ENCODE measurements at places on chromosomes 12 and 14. TPM values are rescaled to one million over a fixed set of nuclear protein-coding genes. Genes with fewer than 3 reads are reported as not detected.

The CACNA2D4 gene
- 0.79 TPM for total RNA-seq

GRCh38 chr12:117097159-117097558 is 2.1 kb downstream of the TESC start:
- H3K27ac ChIP-seq, result no peak overlapping the region
- no peaks in the 10 kb centered on the region for H3K36me3 ChIP-seq
- H3K4me1 ChIP-seq, result no peaks in the 10 kb centered on the region
- H3K4me3 ChIP-seq, result no peak overlapping the region
- peaks cover 3% of the 10 kb centered on the region for H3K27me3 ChIP-seq

The GDF3 gene
- 9.1 TPM for total RNA-seq

- no peaks in the 10 kb centered on the region for H3K4me1 ChIP-seq
- DNase-seq, result no peak
- H3K27ac ChIP-seq, result no peak overlapping the region
These were observed 354.2 kb downstream of the TMEM121 start for GRCh38 chr14:105880616-105881015.

- no peak overlapping the region for H3K27ac ChIP-seq
- H3K4me1 ChIP-seq, result peaks cover 4% of the 10 kb centered on the region
- H3K4me3 ChIP-seq, result peak overlapping the region; percentile 66
- no peaks in the 10 kb centered on the region for H3K27me3 ChIP-seq
- peak; percentile 95 for DNase-seq
- H3K36me3 ChIP-seq, result peaks cover 36% of the 10 kb centered on the region
These were observed 1.8 kb upstream of the RHOF start for GRCh38 chr12:121795034-121795968.

DNA sequence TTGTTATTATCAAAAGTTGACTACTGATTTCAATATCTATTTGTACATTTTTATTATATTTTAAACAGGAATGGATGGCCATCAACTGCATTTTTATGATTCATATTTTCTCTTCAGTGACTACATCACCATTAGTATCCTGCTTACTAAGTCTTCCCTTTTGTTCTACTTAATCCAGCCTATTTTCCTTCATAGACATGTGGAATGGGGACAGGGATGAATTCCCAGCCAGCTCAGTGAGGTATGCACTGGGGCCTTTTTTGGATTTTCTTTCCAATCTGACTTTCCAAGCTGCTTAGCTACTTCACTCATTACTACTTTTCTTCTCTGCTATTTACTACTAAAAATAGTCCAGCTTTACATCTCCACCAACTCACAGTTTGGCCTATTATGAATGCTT is 38.4 kb downstream of the AKAP6 start:
- peaks cover 2% of the 10 kb centered on the region for H3K4me1 ChIP-seq
- no peak overlapping the region for H3K4me3 ChIP-seq
- H3K27ac ChIP-seq, result no peak overlapping the region
- no peaks in the 10 kb centered on the region for H3K27me3 ChIP-seq
- H3K36me3 ChIP-seq, result no peaks in the 10 kb centered on the region

GRCh38 chr12:44847403-44847802 is 28.7 kb downstream of the NELL2 start:
- no peaks in the 10 kb centered on the region for H3K27me3 ChIP-seq
- H3K4me3 ChIP-seq, result no peak overlapping the region
- DNase-seq, result no peak
- no peaks in the 10 kb centered on the region for H3K36me3 ChIP-seq

DNA sequence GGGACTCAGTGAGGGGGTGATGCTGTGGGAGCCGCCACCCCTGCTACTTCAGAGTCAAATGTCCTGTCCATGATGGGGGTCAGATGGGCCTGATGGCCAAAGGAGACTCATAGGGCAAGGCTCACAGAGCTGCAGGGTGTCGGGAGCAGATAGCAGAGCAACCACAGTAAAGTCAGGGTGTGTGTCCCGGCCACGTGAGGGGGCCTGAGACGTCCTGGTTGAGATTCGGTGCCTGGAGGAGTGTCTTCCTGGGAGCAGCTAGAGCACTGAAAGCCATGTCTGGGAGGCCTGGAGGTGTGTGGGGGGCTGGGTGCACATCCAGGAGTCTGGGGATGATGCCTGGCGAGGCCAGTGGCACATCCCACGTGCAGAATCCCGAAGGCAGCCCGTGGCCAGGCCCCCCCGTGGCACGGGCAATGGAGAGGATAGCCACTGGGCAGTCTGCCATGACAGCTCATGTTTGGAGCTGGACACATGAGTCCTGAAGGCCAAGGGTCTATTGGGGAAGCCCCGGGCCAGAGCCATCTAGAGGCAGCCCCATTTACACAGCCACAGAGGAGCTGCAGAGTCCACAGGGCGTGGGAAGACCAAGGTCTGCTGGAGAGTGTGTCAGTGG is 308.0 kb upstream of the SFSWAP start:
- peaks cover 10% of the 10 kb centered on the region for H3K36me3 ChIP-seq
- DNase-seq, result no peak
- H3K27ac ChIP-seq, result no peak overlapping the region
- H3K27me3 ChIP-seq, result no peaks in the 10 kb centered on the region
- H3K4me3 ChIP-seq, result no peak overlapping the region

The CLEC4C gene
- total RNA-seq, result 0.26 TPM

DNA sequence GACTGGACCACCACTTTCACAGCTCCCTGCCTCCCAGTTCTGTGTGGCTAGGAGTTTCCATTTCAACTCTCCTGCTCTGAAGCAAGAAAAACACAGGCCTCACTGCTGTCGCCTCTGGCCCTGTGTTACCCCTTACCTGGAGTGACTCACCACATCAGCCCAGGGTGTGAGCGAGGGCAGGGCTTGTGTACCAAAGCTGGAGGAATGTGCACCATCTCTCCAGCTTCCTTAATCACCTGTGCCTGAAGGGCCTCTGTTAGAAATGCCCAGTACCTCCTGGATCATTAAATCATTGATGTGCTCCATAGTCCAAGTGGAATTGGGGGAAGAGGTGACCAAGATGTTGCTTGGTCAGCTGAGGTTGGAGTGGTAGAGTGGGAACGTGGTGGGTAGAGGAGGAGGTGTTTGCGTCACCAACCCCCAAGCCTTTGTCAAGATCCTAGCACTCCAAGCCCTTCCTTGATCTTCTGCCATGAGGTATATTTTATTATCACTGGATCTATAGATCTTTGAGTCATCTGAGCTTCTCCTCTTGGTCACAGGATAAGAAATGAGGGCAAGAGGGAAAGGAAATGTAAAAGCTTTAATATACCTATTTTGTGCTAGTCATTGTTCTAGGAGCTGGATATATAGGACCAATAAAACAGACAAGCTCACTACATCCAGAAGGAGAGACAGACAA is 51.3 kb downstream of the SSPN start:
- H3K27me3 ChIP-seq, result no peaks in the 10 kb centered on the region
- H3K36me3 ChIP-seq, result peaks cover 12% of the 10 kb centered on the region
- no peak overlapping the region for H3K27ac ChIP-seq

DNA sequence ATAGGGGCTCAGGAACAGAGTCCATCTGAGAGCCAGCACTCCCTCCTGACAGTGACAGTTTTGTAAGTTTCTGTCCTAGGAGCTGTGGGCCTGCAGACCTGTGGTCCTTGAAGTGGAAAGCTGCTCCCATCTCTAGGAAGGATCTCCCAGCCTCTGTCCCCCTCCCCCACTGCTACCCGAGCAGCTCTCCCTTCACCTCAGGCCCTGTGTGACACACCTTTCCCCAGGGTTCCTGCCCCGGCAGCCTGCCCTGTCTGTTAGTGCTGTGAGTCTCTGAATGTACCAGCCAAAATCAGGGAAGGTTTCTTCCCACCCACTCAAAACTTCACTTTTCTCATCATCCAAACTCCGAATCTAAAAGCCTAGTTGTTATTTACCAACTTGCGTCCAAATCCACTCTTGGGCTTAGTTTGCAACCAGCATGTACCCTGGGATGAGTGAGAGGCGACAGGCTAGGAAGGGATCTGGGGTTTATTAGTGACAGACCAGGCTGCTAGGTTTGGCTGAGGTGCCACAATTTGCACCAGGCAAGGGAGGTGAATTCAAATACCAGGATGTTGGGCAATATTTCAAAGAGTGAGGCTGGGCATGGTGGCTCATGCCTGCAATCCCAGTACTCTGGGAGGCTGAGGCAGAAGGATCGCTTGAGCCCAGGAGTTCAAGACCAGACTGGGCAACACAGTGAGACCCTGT is 39.9 kb downstream of the NINJ2 start:
- H3K27ac ChIP-seq, result no peak overlapping the region
- H3K27me3 ChIP-seq, result no peaks in the 10 kb centered on the region
- no peak for DNase-seq
- no peak overlapping the region for H3K4me3 ChIP-seq
- H3K36me3 ChIP-seq, result no peaks in the 10 kb centered on the region

- H3K4me3 ChIP-seq, result no peak overlapping the region
- H3K27me3 ChIP-seq, result no peaks in the 10 kb centered on the region
- DNase-seq, result no peak
These were observed 383.8 kb downstream of the PCNX1 start for GRCh38 chr14:71290960-71291466.

The EEF1AKMT3 gene
- total RNA-seq, result 2.1 TPM

The ARHGAP9 gene
- 3.7 TPM for total RNA-seq

DNA sequence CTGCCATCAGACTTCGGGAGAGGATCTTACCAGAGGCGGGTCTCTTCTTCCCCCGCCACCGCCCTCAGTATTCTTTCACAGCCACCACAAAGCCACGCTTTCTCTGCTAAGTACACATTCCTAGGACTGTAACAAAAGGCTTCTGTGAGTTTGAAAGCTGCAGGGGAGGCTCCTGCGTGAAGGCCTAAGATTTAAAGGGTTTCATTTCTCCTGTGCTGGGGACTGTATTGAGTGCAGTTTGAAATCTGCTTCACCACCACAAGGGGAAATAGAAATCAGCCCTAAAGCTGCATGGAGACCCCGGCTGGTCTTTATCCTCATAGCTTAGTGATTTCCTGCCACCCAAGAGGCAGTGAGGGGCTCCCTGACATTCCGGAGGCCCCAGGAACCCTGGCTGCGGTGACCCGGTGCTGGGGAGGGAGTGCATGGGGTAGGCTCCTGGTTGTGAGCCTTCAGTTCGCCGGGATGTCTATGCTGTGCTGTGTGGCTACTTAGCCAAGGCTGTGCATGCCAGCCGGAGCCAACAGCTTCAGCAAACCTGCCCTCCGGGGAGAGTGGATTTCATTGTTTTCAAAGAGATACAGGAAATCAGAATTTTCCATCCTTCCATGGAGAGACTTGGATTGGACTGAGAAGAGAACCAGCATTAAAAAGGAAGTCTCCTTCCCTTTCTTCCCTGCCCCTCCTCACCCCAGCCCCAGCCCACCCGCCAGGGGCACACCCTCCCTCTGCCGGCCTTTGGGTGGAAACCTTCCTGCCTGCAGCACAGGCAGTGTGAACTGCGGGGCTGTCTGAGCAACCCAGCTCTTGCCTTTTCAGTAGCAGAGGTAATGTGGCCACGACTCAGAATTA is 163.3 kb downstream of the ETV6 start:
- no peaks in the 10 kb centered on the region for H3K36me3 ChIP-seq
- peaks cover 16% of the 10 kb centered on the region for H3K4me1 ChIP-seq
- DNase-seq, result peak; percentile 72
- H3K4me3 ChIP-seq, result peak overlapping the region; percentile 23

DNA sequence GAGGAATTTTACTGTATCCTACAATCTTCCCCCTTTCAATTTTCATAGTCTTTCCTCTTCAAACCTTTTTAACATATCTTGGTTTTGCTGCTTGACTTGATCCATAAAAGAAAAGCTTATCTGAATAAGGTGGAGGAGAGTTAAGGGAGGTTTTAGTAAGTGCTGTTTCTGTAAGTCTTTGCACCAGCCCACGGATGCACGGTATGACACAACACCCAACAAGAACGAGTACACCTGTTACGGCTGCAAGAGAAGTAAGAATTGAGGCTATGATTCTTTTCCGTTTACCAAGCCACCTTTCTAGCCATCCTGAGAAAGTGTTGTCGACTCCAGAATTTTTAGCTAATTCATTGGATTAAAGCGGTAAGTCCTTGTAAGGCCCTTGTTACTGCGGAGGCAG is 26.1 kb upstream of the CPNE8 start:
- no peak overlapping the region for H3K4me3 ChIP-seq
- H3K4me1 ChIP-seq, result no peaks in the 10 kb centered on the region
- no peaks in the 10 kb centered on the region for H3K36me3 ChIP-seq
- no peak overlapping the region for H3K27ac ChIP-seq

- DNase-seq, result no peak
- H3K27me3 ChIP-seq, result no peaks in the 10 kb centered on the region
- H3K4me1 ChIP-seq, result no peaks in the 10 kb centered on the region
These were observed 12.6 kb downstream of the GIT2 start for GRCh38 chr12:109983432-109984142.

Measured in H9 (cell line).